Fibroblast of lung (primary cell): ENCODE measurements at places on chromosomes 16 and 17. TPM values are rescaled to one million over a fixed set of nuclear protein-coding genes. Genes with fewer than 3 reads are reported as not detected.

The SLFN12L gene
- total RNA-seq = 0.17 and 0.26 TPM in 2 replicates

The CD300E gene
- not detected in 2 replicates for total RNA-seq

The HOXB6 gene
- total RNA-seq = 10.5 and 16.2 TPM in 2 replicates

The CNTNAP1 gene
- 20.5 and 40.1 TPM in 2 replicates for total RNA-seq

The OR4D1 gene
- not detected in 2 replicates for total RNA-seq

The RNF222 gene
- not detected in 2 replicates for total RNA-seq

The PIGQ gene
- total RNA-seq = 20.5 and 22.3 TPM in 2 replicates

The PPL gene
- 43.7 and 50.5 TPM in 2 replicates for total RNA-seq

The SLC5A10 gene
- total RNA-seq = under 0.01 TPM in 1 of 2 replicates, not detected in the other

The ADORA2B gene
- total RNA-seq = 10.5 and 17.2 TPM in 2 replicates

The C1QL1 gene
- total RNA-seq = 1.3 and 1.8 TPM in 2 replicates

The SPATA33 gene
- total RNA-seq = 1.5 and 2.0 TPM in 2 replicates

The CCL3 gene
- total RNA-seq = not detected in 2 replicates
